Activated gamma-delta T cell treated with anti-CD3 and anti-CD28 coated beads, Interleukin-2, amount 50 U/mL, for 16 hours (primary cell): ENCODE measurements at places on chromosomes 3 and 15.

GRCh38 chr15:80072285-80072994 is 13.0 kb downstream of the ZFAND6 start:
- DNase-seq: no peak

DNA sequence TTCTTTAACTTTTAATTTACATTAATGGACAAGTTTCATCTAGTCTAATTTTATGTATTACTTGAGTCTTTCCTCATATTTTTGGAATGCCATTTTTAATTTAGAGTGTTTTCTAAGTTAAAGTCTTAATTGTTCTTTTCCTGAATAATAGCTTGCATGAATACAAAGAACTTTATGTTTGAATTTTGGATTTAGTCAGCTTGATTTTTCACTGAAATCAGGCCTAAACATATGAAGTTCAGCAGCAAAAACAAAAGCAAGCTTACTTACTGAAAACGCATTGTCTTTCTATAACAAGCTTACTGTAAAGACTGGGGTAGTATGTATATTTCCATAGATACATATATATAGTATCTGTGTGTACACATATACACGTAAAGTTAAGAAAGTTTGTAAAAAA is 126.0 kb downstream of the ZBTB20 start:
- DNase-seq: no peak

GRCh38 chr15:94584833-94585244 is 353.5 kb downstream of the MCTP2 start:
- peak; percentile 14 for DNase-seq

DNA sequence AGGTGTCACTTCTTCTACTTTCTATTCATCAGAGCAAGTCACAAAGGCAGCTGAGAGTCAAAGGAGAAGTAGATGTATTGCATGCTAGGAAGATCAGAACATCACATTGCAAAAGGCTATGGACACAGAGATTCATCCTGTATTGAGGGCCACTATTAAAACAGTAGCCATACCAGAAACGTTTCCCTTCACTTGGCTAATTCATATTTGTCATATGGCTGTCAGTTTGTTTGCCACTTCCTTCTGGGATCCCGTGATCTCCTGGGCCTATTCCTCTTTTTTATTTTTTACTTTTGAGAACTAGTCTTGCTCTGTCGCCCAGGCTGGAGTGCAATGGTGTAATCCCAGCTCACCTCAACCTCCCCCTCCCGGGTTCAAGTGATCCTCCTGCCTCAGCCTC is 184.0 kb upstream of the SATB1 start:
- no peak for DNase-seq

GRCh38 chr3:147939839-147940238 is 530.7 kb downstream of the ZIC1 start:
- no peak for DNase-seq

DNA sequence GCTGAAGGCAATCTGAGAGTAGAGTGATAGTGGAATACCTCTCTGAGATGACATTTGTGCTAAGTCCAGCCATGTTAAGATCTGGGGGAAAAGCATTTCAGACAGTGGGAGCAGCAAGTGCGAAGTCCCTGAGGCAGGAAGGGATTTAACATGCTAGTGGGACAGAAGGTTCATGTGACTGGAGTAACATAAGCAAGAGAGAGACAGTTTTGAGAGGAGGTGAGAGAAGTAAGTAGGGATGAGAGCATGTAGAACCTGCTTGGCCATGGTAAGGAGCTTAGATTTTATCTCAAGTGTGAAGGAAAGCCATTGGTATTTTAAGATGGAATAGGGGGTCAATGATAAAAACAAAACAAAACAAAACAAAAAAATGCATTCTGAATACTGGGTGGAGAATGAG is 358.6 kb upstream of the KCNH8 start:
- DNase-seq: no peak

GRCh38 chr15:101389362-101389761 is 94.3 kb upstream of the SNRPA1 start:
- no peak for DNase-seq

- DNase-seq: no peak
Observed at GRCh38 chr15:85168642-85169173, 187.1 kb downstream of the PDE8A start.

DNA sequence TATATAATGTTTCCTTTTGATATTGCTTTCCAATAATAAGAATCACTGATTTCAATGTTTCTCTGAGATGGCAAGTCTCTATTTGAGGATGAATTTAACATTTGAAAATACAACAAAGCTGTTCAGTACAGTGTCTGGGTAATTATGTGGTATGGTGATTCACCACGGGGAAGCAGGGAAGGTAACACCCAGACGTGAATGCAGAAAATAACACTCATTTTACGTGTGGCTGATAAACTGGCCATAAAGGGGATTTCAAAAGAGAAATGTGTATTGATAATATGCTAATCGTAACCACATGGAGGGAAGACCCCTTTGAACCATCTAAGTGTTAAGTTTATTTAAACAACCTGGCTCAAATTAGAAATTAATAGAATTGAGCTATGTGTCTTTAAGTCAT is 344.6 kb downstream of the GRM7 start:
- DNase-seq: no peak

GRCh38 chr3:5305684-5305989 is 118.1 kb downstream of the EDEM1 start:
- DNase-seq: no peak

- no peak for DNase-seq
Observed at GRCh38 chr3:197345390-197345789, 47.0 kb upstream of the DLG1 start.

- DNase-seq: no peak
Observed at GRCh38 chr15:92365906-92366305, 27.8 kb upstream of the ST8SIA2 start.
